ENCODE measurements at places on chromosomes 16 and 17.
A peak's percentile ranks its signal among the peaks of the same experiment; 100 is the strongest.

GRCh38 chr16:14309001-14309886 lies 238.1 kb downstream of the MRTFB start:
- DNase-seq, result peak; percentile 44

- no peak for DNase-seq
Measured at GRCh38 chr16:78852081-78852635, 748.4 kb downstream of the MAF start.

DNA sequence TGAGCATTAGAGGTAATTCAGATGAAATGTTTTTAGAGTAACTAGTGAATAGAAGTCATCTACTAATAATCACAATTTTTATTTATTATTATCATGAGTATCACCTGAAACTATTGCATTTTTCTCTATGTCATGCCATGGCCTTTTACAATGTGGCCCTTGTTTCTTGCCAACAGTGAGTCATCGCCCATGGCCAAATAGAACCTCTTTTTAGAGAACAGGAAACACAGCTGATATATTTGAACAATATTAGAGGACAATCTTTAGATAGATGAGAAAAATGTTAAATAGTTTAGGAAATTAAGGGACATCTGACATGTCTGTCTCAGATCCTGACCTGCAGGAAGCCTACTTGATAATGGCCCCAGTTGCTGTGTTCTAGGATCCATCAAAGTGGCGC lies 1584.4 kb upstream of the GOT2 start:
- DNase-seq, result no peak

GRCh38 chr17:58170622-58171021 lies 3.8 kb downstream of the OR4D2 start:
- DNase-seq, result no peak

- DNase-seq, result no peak
Measured at GRCh38 chr16:24611310-24611709, 71.9 kb downstream of the RBBP6 start.

DNA sequence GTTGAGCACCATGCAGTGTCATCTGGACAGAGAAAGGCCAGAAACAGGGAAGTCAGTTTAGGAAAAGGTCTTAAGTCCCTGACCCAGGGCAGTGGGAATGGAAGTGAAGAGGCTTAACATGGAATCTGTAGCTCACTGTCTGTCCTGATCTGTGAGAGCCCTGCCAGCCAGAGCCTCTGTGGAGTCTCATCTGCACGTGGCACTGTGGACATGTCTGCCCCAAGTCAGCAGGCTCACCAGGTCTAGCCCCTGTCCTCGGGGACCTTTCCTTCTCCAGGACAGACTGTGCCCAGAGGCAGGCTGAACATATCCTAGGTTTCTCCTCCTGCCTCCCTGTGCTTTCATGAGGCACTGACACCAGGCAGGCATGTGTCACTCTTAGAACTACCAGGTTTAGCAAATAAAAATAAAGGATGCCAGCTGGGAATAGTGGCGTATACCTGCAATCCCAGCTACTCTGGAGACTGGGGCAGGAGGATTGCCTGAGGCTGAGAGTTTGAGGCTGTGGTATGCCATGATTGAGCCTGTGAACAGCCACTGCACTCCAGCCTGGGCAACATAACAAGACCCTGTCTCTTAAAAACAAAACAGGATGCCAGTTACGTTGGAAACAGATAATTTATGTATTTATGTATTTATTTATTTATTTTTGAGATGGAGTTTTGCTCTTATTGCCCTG lies 22.4 kb downstream of the UNK start:
- DNase-seq, result no peak

- no peak for DNase-seq
Measured at GRCh38 chr17:56676810-56677209, 83.3 kb downstream of the NOG start.

DNA sequence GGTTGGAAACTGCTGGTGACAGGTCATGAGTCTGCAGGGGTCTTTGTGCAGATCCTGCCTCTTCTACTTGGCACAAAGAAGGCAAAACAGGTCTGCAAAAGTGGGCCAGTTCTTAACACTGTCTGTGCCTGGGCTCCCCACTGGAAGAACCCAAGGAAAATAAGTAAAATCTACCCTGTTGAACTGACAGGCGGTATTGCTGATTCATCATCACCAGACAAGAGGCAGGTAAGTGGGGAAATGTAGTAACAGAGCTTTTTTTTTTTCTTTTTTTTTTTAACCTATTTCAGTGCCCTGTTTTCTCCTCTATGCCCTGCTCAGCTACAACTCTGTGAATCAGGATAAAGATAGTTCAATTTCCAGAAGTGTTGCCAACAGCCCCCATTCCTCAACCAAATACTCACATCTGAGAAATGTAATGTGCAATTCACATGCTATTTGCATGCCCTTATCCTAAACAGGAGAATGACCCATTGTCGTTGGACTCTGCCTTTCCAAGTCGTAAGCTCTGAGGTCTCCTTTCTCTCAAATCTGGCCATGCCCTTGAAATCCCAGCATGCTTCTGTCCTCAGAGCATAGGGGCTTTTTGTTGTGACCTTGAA lies 237.0 kb downstream of the SOX9 start:
- DNase-seq, result no peak

DNA sequence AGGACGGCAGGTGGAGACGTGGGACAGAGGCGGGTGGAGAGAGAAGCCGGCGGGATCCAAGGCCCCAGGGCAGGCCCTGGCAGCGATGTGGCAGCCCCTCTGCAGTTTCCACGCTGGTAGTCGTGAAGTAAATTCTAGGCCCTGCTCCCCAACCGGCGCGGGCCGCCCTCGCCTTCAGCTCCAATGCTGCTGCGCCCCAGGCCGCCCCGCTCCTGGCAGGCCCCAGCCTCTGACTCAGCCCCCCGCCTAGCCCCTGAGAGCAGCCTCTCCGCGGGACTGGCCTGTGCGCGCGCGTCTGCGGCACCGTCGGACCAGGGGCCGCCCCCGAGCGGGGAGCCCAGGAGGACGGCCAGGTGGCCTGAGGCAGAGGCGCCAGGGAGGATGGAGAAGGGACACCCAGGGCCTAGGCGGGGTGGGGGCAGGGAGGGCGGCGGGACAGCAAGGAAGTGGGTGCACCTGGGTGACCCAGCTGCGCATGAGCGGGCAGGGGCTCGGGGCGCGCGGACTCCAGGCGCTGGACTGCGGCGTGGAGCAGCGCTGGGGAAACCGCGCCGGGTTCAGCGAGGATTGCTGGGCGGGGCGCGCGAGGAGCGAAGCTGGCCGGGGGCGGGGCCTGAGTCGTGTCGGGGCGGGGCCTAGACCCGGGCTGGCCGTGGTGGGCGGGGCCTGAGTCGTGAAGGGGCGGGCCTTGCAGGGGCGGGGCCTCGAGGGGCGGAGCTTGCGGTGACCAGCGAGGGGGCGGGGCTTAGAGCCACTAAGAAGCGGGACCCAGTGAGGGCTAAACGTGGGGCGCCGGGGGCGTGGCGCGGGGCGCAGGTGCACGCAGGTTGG lies 29.6 kb downstream of the ZNF778 start:
- DNase-seq, result peak; percentile 99

All from stimulated activated CD8-positive, alpha-beta memory T cell treated with anti-CD3 and anti-CD28 coated beads, Interleukin-4, amount 100 ng/mL, for 48 hours (primary cell).